ENCODE measurements at places on chromosomes 4 and X.

GRCh38 chr4:110586131-110586850 lies 36.6 kb downstream of the PITX2 start:
- DNase-seq: no peak

GRCh38 chr4:140309124-140309870 lies 64.1 kb upstream of the SCOC start:
- DNase-seq: no peak

DNA sequence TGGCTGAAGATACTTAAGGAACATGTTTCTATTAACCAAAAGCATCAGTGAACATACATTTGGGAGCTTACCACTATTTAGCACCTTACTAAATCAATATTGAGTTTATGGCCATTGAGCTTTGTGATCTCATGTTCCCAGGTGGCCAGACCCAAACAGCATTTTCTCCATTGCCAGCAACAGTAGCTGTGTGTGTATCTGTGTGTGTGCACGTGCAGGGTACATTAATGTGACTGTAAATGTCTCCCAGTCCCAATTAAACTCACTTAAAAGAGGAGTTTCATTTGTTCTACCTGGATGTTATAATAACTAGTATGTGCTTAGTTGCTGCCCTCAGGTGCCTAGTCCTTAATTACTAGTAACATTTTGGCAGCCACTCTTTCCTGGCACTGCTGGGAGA lies 282.4 kb downstream of the NR3C2 start:
- no peak for DNase-seq

- no peak for DNase-seq
Observed at GRCh38 chrX:103919270-103919637, 43.2 kb upstream of the TMSB15B start.

DNA sequence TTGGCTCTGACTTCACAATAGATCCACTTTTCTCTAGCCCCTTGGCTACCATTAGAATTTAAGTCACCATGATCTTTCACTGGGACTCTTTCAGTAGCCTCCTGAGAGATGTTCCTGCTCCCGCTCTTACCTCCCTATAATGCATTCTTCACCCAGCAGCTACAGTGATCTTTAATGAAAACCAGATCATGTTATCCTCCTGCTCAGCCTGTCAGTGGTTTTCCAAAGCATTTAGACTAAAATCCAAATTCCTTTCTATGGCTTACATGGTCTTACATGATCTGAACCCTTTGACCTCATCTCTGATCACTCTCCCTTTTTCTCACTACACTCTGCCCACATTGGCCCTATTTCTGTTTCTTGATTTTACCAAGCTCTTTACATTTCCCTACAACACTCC lies 18.3 kb upstream of the RPS6KA3 start:
- no peak for DNase-seq

GRCh38 chr4:102780476-102781144 lies 19.8 kb upstream of the MANBA start:
- DNase-seq: no peak

GRCh38 chr4:132809298-132810032 lies 339.6 kb upstream of the PCDH10 start:
- peak; percentile 27 for DNase-seq

DNA sequence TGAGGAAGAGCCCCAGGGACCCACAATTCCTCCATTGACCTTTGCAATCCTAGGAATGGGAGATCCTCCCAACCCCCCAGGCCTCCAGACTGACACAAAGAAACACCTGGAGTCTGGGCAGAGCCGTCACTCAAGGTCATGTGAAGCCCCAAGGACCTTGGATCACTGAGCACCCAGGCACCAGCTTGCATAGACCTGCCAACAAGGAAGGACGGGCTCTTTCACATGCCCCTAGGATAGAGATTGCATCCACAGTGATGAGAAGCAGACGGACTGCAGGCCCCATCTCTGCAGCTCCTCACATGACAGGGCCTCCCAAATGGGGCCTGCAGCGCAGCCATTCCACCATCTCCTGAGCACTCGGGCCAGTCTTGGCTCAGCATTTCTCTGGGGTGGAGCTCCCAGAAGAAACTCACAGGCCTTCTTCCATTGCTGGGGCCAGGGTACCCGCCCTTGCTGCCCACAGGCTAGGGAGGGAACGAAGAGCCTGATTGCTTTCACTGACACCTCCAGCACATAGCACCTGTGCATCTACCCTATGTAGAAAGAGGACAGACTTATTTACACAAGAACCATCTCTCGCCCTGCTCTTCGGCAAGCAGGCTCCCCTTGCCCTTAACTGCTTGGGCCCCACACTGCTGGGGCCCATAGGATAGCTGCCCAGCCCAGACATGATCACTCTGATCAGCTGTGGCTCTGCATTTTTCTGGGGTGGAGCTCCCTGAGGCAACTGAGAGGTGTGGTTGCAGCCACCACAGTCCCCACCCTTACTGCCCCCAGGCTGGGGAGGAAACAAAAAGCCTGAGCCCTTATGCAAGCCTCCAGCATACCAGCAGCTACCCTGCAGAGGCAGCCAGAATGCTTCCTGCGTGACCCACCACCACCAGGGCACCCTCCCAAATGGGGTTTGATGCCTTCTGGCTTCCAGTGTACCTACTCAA lies 185.7 kb upstream of the ZCCHC13 start:
- DNase-seq: no peak

DNA sequence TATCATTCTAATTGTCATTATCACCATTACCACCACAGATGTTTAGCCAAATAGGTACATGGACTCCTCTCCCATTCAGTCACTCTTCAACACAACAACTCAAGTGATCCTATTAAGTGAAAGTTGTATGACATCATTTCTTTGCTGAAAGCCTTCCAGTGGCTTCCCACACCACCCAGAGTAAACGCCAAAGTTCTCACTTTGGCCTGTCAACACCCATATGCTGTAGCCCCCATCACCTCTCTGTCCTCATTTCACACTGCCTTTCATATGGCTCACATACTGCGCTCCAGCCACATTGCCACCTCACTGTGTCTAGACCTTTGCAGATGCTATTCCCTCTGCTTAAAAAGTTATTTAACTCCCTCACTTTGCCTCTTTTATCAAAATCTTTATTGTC lies 682.3 kb downstream of the ADGRL3 start:
- no peak for DNase-seq

- no peak for DNase-seq
Observed at GRCh38 chr4:90128961-90129495, 1.8 kb downstream of the CCSER1 start.

- DNase-seq: no peak
Observed at GRCh38 chr4:85406185-85406584, 68.8 kb upstream of the ARHGAP24 start.

Measured in posterior cingulate gyrus (tissue), 11 donors.